CD4-positive, alpha-beta T cell treated with Interleukin-2 at 100 ng/mL for 4 hours (primary cell): ENCODE measurements at places on chromosomes 5 and 9.
A peak's percentile ranks its signal among the peaks of the same experiment; 100 is the strongest.

DNA sequence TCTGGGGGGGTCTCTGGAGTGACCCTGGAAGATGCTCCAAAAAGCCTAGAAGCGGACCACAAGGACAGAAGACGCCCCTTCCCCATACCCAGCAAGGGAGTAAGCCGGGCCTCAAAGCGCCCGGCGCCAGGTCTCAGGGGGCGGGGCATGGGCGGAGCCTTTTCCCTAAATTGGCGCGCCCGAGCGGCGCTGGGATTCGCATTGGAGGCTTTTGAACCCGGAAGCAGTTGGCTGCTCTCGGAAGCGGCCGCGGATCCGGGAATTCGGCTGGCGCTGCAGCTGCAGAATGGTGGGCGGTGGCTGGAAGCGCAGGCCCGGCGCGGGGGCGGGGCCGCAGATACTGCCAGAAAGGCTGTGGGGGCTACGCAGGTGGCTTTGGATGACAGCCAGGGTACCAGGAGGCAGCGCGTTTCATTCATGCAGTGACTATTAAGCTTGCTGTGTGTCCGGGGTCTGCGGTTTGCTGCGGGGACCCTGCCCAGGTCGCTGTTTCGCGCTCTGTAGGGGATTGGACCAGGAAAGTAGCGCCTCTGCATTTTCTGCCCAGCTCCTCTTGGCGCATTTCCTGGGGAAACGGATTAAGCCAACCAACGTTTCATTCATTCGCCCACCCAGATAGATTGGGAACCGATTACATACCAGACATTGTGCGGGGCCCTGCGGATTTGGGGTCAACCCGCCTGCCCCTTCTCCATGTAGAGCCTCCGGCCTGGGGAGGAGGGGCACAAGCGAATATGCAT, 83.0 kb upstream of the FREM1 start:
- DNase-seq, result peak; percentile 46

DNA sequence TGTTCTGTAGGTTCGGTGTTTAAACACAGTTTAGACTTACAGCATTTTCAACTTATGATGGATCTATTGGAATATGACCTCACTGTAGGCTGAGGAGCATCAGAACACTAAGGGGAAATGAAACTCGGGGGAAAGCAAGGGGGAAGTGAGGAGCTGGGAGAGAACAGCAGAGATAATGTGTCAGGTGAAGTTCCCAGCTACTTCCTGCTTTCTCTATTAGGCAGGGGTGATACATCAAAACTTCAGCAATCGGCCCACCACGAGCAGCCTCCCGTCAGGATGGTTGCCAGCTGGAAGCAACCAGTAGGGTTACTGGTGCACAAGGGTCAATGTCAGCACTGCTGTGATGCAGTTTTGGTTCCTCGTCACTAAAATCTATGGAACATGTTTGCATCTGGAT, 34.3 kb downstream of the FAT2 start:
- no peak for DNase-seq

DNA sequence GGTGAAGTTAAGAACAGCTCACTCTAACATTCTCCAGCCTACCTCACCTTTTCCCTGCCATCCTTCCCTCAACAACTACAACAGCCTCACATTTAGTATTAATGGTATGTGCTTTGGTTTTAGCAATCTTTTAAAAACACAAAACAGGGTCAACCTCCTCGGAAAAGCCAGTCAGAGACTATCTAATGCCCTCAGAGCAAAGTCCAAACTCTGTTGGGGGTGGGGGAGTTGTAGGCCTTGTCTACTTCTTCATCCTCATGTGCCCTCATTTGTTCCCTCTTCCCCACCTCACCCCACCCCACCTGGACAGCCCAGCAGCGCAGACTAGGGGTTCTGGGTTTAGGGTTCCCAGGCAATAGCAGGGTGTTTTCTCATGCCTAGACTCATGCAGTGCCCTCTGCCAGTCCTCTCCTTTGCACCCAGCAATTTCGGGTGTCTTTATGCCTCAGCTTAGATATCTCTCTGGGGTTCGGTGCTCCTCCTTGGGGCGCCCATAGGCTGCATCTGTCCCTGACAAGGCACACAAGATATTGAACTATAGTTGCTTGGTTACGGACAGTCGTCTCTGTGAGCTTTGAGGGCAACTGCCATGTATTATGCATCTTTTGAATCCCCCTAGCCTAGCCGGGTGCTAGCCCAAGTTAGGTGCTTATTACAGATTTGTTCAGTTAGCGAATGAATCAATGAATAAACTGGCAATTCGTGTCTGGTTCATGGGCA, 762 bp upstream of the TCOF1 start:
- no peak for DNase-seq

GRCh38 chr9:33956544-33956943, 92.1 kb downstream of the UBAP2 start:
- no peak for DNase-seq

DNA sequence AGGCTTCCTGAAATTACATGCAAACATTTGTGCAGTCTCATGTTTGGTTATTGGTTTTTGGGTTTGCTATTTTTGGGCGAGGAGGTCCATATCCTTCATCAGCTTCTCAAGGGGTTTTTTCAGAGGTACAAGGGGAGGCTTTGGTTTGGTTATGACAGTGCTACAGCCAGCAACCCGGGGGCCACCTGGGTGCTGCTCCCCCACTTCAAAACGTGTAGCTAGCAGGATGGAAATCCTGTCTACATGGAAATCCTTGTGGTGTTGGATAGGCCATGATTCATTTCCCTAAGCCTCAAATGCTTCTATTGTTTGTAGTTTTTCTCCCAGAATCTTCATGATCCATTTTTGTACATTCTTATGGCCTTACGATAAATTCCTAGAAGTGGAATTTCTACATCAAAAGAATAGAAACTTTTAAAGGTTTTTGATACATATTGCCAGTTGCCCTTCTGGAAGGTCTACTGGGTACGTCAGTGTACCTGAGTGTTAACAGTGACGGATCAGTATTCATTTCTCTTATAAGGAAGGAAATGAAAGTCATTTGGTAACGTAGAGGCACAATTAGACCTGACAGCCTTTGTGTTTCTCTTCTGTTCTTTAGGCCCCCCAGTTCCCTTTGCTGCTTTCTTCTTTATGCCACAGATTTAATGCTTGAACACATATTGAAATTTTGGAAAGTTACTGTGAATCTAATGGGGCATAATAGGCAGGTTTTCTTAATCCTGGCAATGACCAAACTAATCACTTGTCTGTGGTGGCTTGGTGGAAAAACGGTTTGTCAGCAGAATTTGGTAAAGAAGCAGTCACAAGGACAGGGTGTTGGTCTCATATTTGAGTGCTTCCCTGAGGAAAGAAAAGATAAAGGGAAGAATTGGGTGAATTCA, 69.7 kb upstream of the ABL1 start:
- no peak for DNase-seq

DNA sequence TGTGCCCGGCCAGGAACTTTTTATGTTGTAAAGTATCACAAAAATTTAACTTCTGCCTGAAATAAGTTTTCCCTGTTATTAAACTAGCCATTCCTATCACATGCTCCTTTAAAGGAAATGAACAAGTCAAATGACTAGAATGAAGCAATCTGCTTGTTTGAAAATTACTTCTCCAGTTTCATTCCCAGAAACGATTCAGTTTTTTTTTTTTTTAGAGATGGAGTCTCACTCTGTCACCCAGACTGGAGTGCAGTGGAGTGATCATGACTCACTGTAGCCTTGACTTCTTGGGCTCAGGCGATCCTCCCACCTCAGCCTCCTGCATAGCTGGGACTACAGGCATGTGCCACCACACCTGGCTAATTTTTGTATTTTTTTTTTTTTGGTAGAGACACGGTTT, 13.3 kb upstream of the GNG10 start:
- DNase-seq, result no peak

GRCh38 chr9:18890372-18890771, 142.6 kb downstream of the SAXO1 start:
- DNase-seq, result no peak
